ENCODE measurements at places on chromosomes 1 and 21. TPM values are rescaled to one million over a fixed set of nuclear protein-coding genes. Genes with fewer than 3 reads are reported as not detected.

The RAVER2 gene
- total RNA-seq = 1.2 TPM

The MCOLN3 gene
- 1.6 TPM for total RNA-seq

The PDE9A gene
- total RNA-seq = 10.8 TPM

The CD1E gene
- not detected for total RNA-seq

DNA sequence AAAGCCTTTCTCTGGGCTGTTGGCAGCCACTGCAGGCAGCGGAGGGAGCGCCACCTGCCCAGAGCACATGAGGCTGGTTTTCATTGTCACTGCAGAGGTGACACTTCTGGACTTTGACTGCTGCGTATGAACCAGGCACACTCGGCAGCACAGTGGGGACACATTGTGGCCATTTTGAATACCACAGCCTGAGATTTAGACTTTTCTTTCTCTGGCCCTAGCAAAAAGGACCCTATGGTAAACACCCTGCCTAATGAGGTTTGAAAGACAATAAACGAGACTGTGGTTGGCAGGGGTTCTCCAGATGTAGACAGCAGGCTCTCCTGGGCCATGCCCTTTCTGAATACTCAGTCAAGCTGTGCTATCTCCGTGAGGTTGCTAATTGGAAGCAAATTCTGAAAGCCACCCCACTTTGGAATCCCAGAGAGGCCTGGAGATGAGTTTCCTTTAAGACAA, 12.0 kb upstream of the KCNE2 start:
- peak; percentile 51 for DNase-seq

DNA sequence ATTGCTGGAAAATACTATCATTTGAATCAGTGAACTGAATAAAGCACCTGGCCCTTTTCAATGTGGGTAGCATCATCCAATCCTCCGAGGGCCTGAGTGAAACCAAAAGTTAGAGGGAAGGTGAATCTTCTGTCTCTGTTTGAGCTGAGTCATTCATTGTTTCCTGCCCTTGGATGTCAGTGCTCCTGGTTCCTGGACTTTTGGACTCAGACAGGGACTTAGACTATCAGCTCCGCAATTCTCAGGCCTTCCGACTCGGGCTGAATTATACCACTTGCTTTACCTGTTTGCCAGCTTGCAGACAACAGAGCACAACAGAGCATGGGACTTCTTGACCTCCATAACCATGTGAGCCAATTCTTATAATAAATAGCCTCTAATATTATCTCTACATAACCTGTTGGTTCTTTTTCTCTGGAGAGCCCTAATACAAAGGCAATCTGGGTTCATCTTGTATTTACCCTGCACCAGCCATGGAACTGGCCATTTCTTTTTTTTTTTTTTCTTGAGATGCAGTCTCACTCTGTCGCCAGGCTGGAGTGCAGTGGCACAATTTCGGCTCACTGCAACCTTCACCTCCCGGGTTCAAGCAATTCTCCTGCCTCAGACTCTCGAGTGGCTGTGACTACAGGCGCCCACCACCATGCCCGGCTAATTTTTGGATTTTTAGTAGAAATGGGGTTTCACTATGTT, 19.2 kb upstream of the VASH2 start:
- DNase-seq = peak; percentile 18

DNA sequence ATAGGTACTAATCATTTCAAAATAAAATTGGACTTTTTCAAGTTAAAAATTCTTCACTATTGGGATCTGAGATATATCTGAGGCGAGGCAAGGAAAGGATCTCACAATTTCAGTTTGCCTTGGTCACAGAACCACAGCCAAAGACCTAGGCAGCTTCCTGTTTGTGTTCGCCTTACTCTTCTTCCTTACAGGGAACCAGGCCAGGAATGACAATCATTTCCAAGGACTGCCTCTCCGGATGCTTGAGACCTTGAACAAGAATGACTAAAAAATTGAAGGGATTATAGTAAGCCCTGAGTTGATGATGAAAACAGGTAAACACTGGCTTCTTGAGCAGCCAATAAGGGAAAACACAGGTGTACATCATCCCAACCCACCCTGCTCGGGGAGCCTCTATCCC, 35.2 kb upstream of the SERBP1 start:
- no peak for DNase-seq

- no peak for DNase-seq
Observed at GRCh38 chr1:61005614-61006580, 76.5 kb upstream of the NFIA start.

DNA sequence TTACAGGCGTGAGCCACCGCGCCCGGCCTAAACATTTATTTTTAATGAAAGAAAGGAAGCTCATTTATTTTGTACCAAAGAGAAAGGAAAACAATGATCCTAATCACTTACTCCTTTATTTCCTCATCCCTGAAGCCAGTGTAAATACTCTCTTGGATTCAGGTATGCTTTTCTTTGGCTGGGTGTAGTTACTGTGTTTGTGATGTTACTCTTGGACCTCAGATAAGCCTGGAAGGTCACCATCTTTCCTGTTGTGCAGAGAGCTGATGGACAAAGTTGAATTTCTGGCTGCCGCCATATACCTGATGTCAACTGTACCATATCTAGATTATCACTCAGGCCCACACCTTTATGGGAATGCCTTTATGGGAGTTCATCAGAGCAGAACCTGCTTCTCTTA, 35.4 kb upstream of the FOXE3 start:
- no peak for DNase-seq

DNA sequence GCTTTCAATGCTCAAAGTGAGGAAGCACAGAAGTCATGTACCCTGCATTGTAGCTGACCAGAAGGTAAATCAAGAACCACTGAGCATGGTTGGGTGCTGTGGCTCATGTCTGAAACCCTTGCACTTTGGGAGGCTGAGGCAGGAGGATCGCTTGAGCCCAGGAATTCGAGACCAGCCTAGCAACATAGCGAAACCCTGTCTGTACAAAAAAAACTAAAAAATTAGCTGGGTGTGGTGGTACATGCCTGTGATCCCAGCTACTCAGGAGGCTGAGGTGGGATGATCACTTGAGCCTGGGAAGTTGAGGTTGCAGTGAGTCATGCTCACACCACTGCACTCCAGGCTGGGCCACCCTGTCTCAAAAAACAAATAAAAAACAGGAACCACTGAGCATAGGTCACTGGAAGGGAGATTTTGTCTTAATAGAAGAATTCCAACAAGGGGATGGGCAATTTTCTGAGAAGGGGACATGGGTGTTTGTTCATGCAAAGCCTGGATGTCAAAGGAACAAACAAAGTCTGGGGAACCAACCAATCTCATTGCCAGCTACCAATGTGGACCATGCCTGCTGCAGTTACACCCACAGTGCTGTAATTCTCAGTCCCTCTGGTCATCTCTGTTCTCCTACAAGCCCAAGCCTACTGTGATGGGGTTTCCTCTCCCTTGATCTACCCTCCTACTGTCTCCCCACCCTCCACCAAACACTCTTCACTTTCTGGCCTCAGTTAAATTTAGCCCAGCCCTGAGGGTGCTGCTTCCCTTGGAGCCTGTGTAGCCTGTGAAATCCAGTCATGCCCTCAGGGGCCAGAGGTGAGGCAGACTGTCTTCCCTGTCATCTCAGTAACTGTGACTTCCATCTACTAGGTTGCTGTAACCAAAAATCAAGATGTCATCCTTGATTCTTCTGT, 47.9 kb downstream of the ELF3 start:
- DNase-seq = no peak

GRCh38 chr1:108808438-108808837, 48.5 kb downstream of the AKNAD1 start:
- DNase-seq = no peak

GRCh38 chr1:183180218-183180617, 5.8 kb upstream of the LAMC2 start:
- no peak for DNase-seq

DNA sequence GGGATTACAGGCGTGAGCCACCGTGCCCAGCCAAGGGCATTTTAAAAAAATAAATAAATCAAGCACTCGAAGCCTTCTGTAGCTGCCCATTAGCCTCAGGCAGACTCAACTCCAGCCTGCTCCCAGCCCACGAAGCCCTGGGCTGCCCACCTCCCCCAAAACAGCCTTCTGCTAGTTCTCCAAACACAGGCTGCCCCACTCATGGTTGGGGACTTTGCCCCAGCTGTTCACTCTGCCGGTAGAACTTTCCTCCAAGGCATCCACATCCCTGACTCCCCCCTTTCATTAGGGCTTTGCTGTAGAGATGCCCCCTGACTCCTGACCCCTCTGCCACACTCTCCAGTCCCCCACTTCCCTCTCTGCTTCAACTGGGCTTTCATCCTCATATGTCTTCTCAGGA, 29.7 kb upstream of the LAPTM5 start:
- DNase-seq = no peak
